Tibial artery (tissue), 4 donors: ENCODE measurements at places on chromosomes 2 and 18.

DNA sequence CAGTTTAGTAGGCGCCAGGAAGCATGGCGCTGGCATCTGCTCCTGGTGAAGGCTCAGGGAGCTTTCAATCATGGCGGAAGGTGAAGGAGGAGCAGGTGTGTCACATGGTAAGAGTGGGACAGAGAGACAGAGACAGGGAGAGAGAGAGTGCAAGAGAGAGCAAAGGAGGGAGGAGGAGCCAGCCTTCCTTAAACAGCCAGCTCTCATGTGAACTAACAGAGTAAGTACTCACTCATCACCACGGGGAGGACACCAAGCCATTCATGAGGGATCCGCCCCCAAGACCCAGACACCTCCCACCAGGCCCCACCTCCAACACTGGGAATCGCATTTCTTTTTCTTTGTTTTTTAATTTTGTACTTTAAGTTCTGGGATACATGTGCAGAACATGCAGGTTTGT is 40.8 kb upstream of the CLASP1 start:
- no peak for DNase-seq

GRCh38 chr2:241156971-241157441 is 6.7 kb downstream of the PPP1R7 start:
- DNase-seq = no peak

- DNase-seq = no peak
These were observed 274.5 kb downstream of the MYT1L start for GRCh38 chr2:2056531-2056930.

- no peak for DNase-seq
These were observed 11.8 kb downstream of the COL4A4 start for GRCh38 chr2:227152093-227152766.

GRCh38 chr2:191804766-191805165 is 42.1 kb downstream of the CAVIN2 start:
- no peak for DNase-seq

DNA sequence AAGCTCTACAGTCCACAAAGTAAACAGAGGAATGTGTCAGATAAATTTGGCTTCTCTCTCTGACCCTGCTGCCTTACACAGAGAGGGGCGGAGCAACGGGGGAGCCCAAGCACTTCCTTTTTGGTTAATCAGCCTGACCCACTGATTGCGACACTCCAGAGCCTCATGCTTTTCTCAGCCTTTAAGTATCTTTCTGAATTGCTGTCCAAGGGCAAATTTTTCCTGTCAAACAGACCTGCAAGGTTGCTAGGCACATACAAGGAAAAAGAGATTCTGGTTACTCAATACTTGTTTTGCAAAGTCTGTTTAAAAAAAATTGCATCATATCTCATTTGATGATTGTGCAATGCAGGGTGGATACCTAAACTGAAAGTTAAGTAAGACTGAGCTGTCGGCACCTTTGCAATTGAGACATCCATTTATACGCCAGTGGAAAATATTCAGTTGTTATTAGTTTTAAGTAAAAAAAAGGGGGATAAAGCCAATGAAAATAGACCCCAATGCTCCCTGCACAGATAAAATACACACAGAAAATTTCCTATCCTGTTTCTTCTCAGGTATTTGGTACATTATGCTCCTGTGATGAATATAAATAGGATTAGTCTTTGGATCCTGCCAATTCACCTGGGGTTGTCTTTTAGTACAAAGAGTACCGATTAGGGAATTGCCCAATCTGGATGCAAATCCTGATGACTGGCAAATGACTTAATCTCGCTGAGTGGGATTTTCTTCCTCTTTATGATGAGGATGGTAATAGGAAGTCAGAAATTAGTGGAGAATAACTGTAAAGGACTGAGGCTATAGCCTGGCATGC is 260.2 kb upstream of the TRIB2 start:
- DNase-seq = peak; percentile 96

DNA sequence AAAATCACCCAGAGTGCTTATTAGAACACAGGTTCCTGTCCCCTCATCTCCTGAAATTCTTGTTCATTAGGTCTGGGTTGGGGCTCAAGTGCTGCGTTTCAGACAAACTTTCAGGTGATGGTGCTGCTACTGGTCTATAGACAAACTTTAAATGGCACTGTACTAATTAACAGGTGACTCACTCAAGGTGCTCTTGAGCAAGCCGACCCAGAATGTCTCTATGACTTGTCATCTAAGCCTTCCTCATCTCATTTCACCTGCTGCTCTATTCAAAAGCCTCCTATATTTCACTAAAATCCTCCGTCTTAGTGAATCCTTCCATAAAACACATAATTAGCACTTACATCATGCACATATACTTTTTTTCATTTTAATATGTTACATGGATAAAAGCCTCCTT is 29.9 kb upstream of the STK39 start:
- DNase-seq = no peak

DNA sequence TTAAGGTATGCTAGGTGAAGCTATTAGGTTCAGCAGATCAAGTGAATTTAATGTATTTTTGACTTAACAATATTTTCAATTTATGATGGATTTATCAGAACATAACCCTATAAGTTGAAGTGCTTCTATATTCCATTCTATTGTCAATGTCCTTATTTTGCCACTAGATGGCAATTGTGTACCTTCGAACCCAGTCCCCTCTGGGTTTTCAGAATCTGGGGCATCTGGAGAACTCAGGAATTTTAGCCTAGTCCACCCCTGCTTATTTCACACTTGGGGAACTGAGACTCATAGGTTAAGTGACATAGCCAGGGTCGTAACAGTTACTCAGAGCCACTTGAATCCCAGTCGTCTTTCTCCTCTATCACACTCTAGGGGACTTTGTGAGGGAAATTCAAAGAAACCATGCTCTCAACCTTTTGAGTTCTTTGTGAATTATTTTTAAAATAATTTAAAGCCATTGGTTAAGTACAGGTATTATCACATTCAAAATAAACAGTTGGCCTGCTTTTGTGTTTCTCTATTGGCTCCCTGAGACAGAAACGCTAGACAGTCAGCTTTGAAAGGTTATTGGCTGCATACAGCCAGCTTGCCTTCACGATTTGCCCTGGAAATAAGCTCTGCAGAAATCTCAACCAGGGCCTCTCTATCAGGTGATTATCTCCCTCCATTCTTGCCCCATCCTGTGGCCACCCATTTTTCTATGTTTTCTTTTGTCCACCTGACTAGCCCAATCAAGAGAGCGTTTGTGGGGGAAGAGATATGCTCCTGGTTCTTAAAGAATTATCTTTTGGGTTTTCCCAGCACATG is 145.0 kb downstream of the TTC27 start:
- no peak for DNase-seq

GRCh38 chr2:218873359-218874194 is 7.1 kb upstream of the WNT10A start:
- DNase-seq = no peak

GRCh38 chr2:72118386-72118785 is 29.3 kb downstream of the CYP26B1 start:
- DNase-seq = no peak

DNA sequence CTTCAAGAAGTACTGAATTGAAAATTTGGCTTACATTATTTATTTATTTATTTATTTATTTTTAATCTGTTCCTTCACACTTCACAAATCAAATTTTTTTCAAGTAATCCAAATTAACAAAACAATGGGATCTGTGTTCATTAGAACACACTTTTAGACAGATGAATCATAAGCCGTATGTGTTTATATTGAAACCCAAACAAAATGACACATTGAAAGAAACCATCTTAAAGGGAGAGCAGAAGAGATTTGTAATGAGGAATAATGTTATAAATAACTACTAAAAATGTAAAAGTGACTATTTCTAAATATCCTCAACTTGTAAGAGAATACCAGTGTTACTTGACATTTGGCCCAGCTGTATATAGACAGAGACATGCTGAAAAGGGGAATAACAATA is 991.0 kb upstream of the CHAC2 start:
- DNase-seq = no peak

DNA sequence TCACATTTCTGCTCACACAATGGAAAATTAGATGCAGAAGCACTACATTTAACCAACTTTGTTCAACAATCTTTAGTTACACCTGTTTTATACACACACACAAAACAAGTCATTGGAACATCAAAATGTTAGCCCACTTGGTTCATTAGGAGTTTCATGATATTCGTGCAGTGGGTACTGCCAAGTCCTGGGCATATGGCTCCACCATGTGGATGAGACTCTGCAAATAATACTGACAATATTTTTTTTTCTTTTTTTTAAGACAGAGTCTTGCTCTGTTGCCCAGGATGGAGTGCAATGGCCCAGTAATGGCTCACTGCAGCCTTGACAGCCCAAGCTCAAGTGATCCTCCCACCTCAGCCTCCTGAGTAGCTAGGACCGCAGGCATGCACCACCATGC is 34.5 kb upstream of the GRB14 start:
- DNase-seq = no peak

GRCh38 chr2:145460112-145460511 is 940.2 kb upstream of the ZEB2 start:
- no peak for DNase-seq

GRCh38 chr2:175737722-175738361 is 264.2 kb downstream of the LNPK start:
- DNase-seq = no peak

DNA sequence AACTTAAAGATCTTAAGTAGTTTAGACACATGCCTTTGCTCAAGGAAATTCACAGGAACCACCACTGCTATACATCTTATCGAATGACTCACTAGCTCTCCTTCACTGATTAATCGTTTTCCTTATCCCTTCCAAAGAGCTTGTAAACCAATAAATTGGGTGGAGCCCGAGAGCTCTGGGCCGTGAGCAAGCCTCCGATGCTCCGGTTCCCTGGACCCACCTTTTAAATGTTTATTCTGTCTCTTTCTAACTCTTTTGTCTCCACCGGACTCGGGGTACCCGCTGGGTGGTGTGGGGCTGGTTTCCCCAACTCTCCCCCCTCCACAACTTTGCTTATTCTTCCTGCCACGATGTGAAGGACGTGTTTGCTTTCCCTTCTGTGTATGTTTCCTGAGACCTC is 292.9 kb upstream of the TMEFF2 start:
- no peak for DNase-seq

GRCh38 chr2:46167406-46167805 is 129.8 kb upstream of the EPAS1 start:
- no peak for DNase-seq

GRCh38 chr2:71464389-71464788 is 11.0 kb downstream of the DYSF start:
- DNase-seq = no peak

DNA sequence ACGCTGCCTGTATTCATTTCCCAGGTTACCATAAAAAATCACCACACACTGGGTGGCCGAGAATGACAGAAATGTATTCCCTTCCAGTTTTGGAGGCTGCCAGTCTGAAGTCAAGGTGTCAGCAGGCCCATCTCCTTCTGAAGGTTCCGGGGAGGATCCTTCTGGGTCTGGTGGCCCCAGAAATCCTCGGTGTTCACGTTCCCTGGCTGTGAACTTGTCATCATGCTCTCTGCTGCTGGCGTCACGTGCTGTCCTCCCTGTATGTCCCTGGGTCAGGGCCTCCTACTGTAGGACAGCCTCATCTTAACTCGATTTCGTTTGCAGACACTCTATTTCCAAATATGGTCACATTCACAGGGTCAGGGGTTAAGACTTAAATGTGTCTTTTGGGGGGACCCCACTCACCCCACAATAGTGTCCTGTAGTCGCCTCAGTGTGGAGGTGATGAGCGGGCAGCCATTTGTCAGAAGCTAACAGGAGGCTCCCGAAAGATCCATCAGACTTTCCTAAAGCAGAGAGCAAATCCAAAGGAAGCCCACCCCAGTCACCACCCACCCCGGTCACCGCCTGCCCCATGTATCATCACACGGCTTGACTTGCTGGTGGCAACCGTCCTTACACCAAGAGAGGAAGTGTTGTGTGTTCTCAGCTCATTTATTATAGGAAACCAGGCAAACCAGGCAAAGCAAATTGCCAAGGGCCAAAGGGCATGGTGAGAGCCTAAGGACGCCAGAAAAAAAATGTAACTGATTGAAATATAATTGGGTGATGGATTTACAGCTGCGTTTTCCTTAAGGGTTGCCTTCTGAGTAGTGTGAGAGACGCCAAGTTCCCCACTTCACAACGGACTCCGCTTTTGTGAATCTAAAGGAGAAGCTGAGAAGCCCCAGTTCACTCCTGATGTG is 148.8 kb upstream of the ZNF236 start:
- DNase-seq = no peak

GRCh38 chr2:11444737-11445136 is 21.2 kb downstream of the E2F6 start:
- no peak for DNase-seq

- no peak for DNase-seq
These were observed 14.7 kb upstream of the NEU4 start for GRCh38 chr2:241794250-241794823.

GRCh38 chr2:212640428-212640827 is 101.8 kb upstream of the ERBB4 start:
- no peak for DNase-seq

- DNase-seq = no peak
These were observed 27.3 kb upstream of the DSC2 start for GRCh38 chr18:31129398-31130115.

GRCh38 chr2:173130496-173131465 is 55.1 kb downstream of the MAP3K20 start:
- no peak for DNase-seq

DNA sequence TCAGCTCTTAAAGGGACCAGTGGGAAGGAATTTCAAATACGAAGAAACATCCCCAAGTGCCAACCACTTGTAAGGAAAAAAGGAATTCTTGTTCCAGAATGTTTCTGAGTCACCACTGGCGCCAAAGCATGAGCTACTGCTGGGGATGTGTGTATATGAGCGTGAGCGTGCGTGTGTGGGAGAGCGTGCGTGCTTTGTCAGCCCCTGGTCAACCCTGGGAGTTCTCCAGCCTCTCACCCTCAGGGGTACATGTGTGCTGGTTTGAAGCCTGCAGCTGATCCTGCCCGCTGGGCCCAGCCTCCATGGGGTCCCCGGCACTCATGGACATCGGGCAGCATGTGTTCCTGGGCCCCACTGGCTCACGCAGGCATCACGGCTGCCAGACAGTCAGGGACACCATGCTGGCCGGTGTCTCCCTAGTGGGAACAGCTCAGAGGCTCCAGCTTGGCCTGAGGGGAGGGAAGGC is 17.1 kb downstream of the HS6ST1 start:
- no peak for DNase-seq

GRCh38 chr18:68438983-68439382 is 275.9 kb downstream of the TMX3 start:
- DNase-seq = no peak

DNA sequence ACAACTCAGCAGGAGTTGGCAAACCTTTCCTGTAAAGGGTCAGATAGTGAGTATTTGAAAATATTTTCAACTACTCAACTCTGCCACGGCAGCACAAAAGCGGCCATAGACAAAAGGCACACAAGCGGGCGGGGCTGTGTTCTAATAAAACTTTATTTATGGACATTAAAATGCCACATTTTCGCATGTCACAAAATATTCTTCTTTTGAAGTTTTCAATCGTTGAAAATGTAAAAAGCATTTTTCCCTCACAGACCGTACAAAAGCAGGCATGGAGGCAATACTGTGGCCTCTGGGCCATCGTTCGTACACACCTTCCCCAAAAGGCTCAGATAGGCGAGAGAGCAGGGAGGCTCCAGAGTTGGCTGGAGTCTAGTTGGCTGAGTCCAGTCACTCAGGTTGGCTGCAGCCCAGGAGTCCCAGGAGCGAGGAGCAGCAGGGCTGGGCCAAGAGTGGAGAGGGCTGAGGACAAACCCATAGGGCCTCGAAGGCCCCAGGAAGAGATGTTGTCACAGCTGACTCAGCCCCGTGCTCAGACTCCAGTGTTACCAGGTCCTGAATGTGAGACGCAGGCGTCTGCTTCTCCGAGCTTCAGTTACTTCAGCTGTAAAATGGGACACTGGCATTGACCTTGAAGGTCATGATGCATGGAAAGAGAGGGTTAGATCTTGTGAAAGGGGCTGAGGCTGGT is 42.5 kb downstream of the SDC1 start:
- no peak for DNase-seq

GRCh38 chr18:495017-495416 is 5.5 kb downstream of the COLEC12 start:
- no peak for DNase-seq
